ENCODE measurements at places on chromosomes 1 and 21.

DNA sequence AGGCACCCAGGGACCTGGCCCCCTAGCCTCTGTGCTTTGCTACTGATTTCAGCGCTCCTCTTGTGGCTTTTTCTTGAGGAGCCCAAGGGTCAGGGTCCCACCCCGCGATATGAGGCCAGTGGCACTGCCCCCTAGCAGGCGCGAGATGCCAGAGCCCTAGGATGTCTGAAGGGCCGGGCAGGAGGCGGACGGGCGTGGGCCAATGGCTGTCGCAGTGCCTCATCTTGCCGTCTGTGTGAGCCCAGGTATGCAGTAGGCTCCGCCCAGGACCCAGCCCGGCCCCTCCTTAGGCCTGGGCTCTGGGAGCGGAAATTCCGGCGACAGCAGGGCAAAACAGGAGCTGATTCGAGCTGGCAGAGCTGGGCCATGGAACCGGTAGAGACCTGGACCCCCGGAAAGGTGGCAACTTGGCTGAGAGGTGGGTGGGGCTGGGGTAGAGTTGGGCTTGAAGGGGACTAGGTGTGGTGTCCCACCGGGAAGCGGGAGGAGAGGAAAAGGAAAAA is at the start of gene CNKSR1:
TSS of gene CNKSR1 (plus strand) at position 310 of the 503 bp plus-strand sequence. CDS start at position 367, 57 bp downstream.
- DNase-seq: no peak

- peak; percentile 29 for DNase-seq
Observed at GRCh38 chr1:59967141-59967697, 40.6 kb upstream of the CYP2J2 start.

- DNase-seq: no peak
Observed at GRCh38 chr1:56821462-56821797, 2.2 kb upstream of the FYB2 start.

DNA sequence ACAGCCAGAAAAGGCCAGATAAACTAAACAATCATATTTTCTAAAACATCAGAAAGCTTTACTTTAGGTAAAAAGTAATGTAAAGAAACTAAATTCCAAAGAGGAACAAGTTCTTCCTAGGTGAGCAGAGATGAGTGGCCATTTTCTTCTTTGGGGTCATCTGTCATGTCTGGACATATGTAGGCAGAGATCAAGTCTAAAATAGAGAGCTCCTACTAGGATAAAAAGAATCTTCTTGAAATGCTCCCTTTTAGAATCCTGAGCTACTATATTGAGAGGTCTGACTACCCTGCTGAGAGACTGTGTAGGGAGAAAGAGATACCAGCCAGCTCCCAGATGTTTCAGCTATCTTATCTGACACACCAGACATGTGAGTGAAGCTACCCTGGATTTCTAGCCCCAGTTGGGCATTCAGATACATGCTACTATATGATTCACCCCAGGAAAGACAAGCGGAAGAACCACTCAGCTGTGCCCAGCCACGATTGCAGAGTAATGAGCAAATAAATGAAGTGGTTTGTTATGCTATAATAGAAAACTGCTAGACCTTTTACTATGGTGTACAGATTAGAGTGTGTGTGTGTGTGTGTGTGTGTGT is 80.1 kb downstream of the TTLL7 start:
- no peak for DNase-seq

DNA sequence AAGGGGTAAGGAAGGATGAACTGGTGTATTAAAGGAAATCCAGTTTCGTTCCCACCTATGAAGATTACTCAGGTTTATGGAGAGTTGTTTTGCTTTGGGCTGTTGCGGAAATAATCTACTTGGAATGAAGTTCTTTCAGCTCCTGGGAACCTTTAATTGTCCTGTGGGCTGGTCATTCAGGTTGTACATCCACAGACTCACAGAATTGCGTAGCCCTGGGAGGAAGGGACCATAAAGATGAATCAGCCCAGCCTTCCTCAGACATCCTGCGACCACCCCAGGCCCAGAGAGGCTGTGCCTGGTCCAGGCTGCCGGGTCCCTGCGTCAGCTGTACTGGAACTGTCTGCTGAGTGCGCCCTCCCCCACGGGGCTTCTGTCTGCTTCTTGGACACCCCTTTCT is 72.7 kb downstream of the GALNT2 start:
- no peak for DNase-seq
